ENCODE measurements at places on chromosomes 6 and 20.

DNA sequence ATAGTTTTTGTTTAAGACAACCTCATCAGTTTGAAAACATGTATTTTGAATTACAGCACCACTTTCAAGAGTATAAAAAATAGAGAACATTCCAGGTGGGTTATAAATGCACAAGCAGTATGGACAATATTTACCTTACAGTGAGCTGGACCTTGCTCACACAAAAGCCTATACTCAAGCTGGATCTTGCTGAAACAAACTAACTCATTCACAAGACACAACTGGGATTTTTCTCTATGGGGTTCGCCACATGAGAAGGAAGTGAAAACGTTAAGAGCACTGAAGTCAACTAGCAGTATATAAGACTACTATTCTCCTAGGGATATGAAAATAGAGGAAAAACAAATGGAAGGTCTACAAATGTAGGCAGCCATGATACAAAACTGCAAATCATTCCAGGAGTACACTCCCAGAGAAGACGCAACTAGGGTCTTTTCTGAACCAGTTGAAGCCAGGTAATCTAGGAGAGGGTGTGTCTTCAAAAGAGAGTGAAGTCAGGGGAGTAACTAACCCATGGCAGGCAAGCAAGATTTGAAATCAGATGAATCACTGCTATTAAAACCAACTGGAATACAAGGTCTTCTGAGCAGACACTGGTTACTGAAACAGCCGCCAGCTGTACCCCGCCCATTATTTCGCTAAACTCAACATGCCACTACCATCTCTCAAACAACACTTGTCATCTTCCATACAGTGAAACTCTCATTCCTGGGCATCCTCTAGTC, 26.5 kb downstream of the STAU1 start:
- DNase-seq: no peak

GRCh38 chr6:149484733-149485700, at the start of gene ZC3H12D:
Gene ZC3H12D (minus strand): TSS chr6:149485014. CDS start chr6:149474543, 10,471 bp downstream.
- DNase-seq: peak; percentile 81

GRCh38 chr6:133683308-133683580, 205.7 kb upstream of the TCF21 start:
- DNase-seq: no peak

GRCh38 chr6:6997263-6998193, 110.2 kb upstream of the RREB1 start:
- DNase-seq: no peak

- no peak for DNase-seq
Measured at GRCh38 chr6:142275236-142276006, 26.4 kb upstream of the ADGRG6 start.

- DNase-seq: no peak
Measured at GRCh38 chr20:41482647-41483552, 116.3 kb upstream of the EMILIN3 start.

DNA sequence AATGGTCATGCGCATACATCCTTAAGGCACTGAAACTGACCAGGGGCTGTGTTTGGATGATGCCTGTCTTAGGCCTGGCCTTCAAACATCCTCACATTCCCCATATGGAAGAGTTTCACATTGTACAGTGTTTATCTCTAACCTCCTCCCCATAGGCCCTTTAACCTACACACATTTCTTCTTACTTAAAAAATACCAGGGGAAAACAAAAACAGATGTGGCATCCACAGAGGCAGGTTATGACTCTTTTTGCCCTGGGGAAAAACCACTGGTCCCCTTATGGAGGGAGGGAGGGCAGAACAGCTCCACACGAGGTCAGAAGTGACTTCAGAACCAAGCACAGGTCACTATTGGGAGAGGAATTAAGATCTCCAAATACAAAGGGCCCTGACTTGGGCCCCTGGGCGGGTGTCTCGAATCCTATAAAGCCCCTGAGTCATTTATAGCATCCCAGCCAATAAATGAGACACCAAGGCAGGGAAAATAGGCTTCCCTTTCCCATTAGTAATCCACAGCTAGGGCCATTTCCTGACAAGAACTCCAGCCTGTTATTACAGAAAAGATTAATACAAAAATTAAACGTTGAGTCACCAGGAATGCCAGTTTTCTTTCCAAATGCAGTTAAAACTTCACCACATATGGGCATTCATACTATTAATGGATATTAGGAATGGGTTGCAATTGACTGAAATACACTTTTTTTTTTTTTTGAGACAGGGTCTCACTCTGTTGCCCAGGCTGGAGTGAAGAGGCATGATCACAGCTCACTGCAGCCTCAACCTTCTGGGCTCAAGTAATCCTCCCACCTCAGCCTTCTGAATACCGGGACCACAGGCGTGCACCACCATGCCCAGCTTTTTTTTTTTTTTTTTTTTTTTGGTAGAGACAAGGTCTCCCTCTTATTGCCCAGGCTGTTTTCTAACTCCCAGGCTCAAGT, 107.2 kb downstream of the ATP9A start:
- no peak for DNase-seq

DNA sequence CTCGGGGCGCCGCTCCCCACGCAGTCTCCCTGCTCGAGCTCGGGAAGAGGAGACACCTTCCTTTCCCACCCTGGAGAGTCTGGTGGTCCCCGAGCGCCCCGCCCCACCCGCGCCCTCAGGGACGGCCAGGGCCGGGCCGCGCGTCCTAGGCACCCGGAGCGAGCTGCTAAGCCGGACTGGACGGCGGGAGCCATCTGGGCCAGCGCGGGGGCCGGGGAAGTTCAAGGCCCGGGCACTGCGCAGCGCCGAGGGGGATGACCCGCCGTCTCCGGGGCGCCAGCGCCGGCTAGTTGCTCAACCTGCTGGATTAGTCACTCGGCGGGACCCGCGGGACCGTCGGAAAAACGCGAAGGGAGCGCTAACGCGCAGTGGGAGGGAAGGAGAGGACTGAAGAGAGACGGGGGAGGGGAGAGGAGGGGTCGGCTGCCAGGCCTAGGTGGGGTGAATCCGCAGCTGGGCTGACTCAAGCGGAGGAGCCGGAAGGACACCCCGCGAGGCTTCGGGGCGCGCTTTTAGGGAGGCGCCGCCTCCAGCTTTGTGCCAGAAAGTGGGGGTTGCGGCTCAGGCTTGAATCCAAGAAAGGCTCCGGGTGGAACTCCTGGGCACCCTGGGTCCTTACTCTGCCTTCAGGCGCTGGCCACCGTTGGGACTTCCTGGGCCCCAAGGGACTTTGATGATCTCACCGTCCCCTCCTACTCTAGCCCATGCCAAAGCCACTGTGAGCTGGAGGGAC, 75.7 kb upstream of the FOXP4 start:
- peak; percentile 37 for DNase-seq

DNA sequence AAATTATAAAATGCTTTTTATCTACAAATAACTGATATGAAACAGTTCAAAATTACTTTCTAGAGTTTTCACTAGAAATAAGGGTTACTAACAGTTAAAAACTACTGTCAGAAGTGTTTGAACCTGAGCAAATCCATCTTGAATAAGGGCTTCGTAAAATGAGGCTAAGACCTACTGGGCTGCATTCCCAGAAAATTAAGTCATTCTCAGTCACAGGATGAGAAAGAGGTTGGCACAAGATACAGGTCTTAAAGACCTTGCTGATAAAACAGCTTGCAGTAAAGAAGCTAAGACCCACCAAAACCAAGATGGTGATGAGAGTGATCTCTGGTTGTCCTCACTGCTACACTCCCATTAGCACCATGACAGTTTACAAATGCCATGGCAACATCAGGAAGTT, 93.7 kb downstream of the PLG start:
- no peak for DNase-seq

GRCh38 chr20:6632187-6632586, 135.3 kb upstream of the BMP2 start:
- DNase-seq: no peak

All from stimulated activated CD4-positive, alpha-beta T cell treated with anti-CD3 and anti-CD28 coated beads, Interleukin-2, amount 100 ng/mL, for 24 hours (primary cell).